SK-MEL-5 (cell line): ENCODE measurements at places on chromosomes 5 and 9.

DNA sequence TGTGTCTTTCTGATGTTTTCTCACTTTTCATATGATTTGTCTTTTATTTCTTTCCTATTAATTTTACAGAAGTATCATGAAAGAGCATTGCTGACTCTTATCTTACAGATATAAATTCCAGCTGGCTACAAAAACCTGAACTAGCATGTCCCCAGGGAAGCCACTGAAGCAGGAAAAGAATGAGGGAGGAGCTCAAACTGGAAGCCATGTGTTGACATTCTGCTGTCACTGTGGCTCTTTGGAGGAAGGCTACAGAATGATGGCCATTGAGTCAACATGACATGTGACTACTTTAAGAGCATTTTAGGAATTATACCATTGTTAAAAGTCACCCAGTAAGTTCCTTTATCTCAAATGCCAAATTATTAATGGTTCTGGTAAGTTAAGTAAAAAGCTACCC lies 638.3 kb upstream of the DMAC1 start:
- DNase-seq, result no peak

GRCh38 chr9:136552117-136552703 lies 6.4 kb upstream of the NOTCH1 start:
- no peak for DNase-seq

DNA sequence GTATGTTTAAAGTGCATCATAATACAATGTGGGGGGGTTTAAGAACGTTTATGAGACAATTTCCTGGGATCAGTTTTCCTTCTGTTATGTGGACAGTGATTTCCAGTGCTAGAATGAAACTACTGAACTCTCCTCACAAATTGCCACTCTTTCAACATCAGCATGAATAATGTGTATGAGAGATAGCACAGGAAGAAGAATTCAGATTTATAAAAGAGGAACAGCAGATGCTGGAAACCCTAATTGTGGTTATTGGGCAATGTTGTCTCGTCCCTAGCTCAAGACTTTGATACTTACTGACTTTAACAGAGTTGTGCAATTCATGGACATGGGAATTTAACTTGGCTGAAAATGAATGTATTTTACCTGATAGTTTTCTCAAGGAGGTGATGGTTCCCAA lies 410.8 kb upstream of the MEF2C start:
- DNase-seq, result no peak

DNA sequence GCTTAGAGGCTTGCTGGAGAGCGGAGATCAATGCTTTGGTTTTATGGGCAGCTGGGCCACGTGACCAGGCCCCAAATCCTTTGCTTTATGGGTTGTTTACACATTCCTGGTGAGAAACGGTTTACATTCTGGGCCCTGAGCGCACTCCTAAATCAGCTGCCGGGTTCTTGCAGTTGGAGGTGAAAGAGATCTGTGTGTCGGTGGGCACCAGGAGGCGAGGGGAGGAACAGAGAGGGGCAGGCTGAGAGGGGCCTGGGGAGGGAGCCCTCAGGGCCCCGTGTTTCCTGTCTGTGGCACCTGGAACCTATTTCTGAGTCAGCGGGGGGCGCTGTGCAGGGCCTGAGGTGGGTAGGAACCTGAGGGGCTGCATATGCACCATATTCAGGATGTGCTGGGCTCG lies 63.5 kb upstream of the HAND1 start:
- no peak for DNase-seq

GRCh38 chr5:125277494-125278154 lies 531.2 kb upstream of the ZNF608 start:
- DNase-seq, result no peak

DNA sequence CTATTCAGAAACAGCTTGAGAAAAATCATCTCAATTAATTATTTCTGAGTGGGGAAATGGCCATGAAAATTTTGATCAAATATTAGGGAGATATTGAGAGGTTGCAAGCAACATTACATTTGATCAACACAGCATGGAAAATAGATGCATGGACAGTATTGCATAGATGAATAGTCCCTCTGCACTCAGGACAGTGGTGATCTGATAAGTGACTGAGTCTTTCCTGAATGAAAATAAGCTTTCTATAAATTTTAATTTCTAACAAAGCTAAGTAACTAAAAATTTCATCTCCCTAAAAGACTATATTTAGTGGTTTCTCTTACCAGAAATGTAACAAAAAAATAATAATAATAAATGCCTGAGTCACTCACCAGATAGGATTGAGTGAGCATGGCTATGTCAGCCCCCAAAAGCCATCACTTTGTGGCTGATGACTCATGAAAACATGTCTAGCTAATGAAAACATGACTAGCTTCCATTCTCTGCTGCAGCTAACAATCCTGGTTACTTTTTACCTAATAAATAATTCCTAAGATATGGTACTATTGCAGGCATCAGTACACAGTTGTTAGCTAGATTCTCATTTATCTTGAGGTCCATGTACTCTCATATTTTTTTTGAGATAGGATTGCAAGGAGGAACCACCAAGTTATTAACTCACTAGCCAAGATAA lies 1294.8 kb upstream of the ACO1 start:
- DNase-seq, result no peak

- DNase-seq, result no peak
Observed at GRCh38 chr9:89606049-89606623, 1.3 kb downstream of the GADD45G start.

DNA sequence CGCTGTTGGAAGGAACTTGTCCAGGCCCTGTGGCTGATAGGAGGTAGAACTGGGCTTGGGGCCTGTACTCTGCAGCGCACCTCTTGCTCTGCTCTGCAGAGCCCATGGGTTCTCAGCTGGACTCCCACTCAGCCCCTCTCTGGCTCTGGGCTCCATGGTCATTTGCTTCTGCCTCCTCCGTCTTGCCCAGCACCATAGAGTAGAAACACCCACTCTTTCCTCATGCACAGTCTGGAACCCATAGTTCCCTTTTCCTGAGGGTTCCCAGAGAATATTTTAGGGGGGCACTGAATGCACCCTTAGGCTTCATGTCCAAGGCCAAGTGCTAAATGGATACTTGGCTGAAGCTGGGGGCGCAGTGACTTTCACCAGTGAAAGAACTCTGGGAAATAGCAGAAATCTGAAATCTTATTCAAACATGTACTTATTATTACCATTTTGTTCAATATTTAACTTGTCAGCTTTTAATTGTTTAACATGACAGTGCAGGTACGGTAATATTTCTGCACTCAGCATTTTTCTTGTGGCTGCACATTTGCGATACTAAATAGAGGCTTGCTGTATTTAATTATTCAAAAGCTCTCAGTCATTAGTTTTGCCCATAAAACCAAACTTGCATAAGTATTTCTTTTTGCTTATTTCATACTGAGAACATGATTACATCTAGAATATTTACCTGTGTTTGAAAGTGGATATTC lies 31.5 kb downstream of the GALNT12 start:
- DNase-seq, result no peak

GRCh38 chr5:133356984-133357421 lies 255.3 kb downstream of the FSTL4 start:
- no peak for DNase-seq

- DNase-seq, result no peak
Observed at GRCh38 chr9:5500441-5501235, 9.7 kb upstream of the PDCD1LG2 start.
